Endothelial cell of coronary artery (primary cell): ENCODE measurements at places on chromosomes 5 and 9. TPM values are rescaled to one million over a fixed set of nuclear protein-coding genes. Genes with fewer than 3 reads are reported as not detected.

The LCN15 gene
- not detected in 2 replicates for total RNA-seq

The CLK4 gene
- 20.0 and 38.3 TPM in 2 replicates for total RNA-seq

The ZNF483 gene
- 1.3 and 1.8 TPM in 2 replicates for total RNA-seq

The CDH10 gene
- under 0.01 and 0.19 TPM in 2 replicates for total RNA-seq

The TAF1L gene
- total RNA-seq, result under 0.01 TPM in 2 replicates

The CARTPT gene
- total RNA-seq, result not detected in 2 replicates

The BHMT gene
- total RNA-seq, result not detected in 2 replicates

The PCDHB3 gene
- 0.36 and 0.38 TPM in 2 replicates for total RNA-seq

The DND1 gene
- total RNA-seq, result 0.09 and 0.19 TPM in 2 replicates

The FAM219A gene
- 12.2 and 16.9 TPM in 2 replicates for total RNA-seq

The CCDC107 gene
- total RNA-seq, result 8.9 and 13.7 TPM in 2 replicates

The SPATA31D4 gene
- total RNA-seq, result not detected in 2 replicates

The PTBP3 gene
- total RNA-seq, result 27.3 and 32.1 TPM in 2 replicates
